ENCODE measurements at places on chromosomes 2 and 18.

DNA sequence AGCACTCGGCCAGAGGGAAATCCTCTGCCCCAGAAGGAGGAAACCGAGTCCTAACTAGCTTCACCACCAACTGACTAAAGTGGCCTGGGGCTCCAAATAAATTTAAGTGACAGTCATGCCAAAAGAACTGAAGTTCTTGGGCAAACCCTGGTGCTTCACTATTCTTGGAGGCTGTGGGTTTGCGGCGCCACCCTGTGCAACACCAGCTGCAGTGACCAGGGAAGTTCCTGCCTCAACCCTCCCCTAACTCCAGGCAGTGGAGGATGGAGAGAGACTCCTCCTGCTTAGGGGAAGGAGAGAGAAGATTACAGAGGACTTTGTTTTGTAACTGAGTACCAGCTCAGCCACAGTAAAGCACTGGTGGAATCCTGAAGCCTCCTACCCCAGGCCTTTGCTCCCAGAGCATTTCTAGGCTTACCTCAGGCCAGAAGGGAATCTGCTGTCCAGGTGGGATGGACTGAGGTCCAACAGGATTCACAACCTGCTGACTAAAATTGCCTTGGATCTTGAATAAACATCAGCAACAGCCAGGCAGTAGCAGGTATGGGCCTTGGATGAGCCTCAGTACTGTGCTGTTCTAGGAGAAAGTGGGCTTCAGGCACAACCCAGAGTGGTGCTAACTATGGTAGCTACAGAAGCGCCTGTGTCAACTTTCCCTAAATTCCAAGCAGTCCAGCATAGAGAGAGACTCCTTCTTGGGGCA is 29.4 kb upstream of the BMP10 start:
- DNase-seq, result no peak

DNA sequence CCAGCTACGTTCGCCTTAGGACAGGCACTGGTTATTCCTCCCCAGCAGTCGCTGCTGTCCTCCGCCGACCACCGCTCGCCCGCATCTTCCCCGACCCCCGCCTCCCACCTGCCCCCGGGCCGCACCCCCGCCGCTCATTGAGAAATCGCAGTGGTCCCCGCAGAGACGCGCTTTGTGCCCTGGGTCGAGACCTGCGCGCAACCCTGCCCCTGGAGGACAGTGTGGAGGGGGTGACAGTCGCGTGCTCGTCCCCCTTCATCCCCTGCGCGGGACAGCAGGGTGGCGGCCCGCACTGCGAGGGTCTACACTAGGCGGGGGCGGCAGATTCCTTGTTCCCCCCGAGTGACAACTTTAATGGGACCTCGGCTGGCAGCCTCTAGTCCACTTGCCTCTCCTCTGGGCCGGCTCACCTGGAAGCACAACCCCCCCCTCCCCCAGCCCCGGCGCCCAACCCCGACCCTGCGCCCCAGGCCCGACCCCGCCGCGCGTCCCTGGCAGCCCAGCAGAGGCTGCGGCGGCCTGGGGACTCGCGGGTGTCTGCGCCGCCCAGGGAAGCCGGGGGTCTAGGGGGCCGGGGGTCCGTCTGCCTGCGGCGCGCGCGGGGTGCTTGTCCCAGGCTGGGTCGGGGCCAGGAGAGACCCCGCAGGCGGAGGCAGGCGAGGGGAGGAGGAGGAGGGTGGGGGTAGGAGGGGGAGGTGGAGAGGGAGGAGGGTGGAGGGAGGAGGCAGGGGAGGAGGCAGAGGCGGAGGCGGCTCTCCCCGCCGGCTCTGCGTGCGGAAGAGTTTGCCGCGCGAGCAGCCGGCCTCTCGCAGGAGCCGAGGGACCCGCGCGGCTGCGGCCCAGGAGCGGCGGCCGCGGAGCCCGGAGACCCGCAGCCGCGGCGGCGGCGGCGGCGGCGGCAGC is at the start of gene NPAS2:
TSS of gene NPAS2 (plus strand) at position 770 of the 903 bp plus-strand sequence. CDS start 84,616 bp downstream, outside the sequence.
- no peak for DNase-seq

DNA sequence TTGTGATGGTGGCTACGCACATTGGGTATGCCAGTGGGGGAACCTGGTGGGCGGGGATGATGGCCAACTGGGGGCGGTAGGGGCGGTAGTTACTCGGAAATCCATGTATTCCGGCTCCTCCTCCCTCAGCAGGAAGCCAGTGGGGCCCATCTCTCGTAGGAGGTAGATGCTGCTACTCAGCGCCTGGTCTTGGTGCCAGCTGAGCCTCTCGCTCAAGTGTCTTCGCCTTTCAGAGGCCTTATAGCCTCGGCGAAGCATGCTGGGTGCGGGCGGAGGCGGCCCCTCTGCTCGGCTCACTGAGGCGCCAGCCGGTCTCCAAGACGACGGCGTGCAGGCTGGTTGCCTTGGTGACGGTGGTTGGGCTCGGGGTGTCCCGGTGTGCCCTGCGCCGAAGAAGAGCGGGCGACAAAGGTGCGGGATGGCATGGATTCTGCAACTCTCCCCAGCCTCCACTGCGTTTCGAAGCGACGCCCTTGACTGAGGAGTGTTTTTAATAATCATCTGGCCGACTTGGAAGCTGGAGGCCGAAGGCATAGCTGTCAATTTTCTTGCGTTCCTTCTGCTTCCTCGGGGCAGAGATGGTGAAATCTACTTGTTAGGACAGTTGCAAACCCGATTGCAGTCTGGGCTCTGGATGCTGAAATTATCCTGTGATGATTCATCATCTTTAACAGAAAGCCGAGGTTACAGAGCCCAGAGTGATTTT is at the start of gene ZSWIM2:
TSS of gene ZSWIM2 (minus strand) at position 298 of the 706 bp plus-strand sequence. CDS start at position 258, 40 bp downstream.
- no peak for DNase-seq

GRCh38 chr2:229174794-229175496 is 96.1 kb downstream of the PID1 start:
- no peak for DNase-seq

DNA sequence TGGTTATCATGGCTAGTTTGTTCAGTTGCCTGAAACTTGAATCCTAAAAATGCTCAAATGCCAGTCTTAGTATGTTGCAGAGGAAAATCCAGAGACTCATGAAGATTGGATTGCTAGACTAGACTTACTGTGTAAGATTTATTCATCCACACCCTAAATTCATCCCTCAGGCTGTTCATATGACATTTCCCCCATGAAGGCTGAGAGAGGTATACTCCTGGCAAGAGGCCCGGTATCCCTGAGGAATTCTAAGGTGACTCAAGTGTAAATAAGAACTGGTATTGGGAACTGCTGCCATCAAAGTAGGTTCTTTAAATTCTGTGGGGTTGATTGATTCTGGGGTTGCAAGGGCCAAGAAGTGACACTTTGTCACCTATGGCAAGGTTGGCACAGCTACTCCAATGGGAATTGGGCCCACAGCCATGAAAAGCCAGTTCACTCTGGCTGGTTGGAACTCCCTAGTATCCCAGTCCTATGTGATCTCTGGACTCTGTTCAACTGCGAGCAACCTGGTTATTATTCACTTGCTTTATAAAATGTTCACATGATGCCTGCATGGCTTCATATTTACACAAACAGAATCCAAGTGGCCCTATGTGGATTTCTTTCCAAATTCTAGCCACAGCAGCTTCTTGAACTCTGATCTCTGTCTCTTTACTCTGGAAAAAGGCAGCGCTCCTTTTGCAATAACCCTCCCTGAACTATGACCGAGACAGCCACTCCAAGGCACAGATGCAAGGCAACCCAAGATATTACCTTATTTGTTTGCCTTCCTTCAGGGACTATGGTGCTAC is 429.1 kb downstream of the CBLN2 start:
- DNase-seq, result no peak

GRCh38 chr2:108594132-108594981 is 60.1 kb downstream of the LIMS1 start:
- no peak for DNase-seq

DNA sequence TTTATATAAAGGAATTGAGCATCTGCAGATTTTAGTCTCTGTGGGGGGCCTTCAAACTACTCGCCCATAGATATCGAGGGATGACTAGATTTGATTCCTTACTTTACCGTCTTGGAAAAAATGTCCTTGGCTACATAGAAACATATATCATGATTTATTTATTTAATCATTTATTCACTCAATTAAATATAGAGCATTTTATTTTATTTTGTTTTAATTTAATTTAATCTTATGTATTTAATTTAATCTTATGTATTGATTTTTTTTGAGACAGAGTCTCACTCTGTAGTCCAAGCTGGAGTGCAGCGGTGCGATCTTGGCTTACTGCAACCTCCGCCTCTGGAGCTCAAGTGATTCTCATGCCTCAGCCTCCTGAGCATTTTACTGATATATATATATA is 105.4 kb downstream of the SCN9A start:
- no peak for DNase-seq

DNA sequence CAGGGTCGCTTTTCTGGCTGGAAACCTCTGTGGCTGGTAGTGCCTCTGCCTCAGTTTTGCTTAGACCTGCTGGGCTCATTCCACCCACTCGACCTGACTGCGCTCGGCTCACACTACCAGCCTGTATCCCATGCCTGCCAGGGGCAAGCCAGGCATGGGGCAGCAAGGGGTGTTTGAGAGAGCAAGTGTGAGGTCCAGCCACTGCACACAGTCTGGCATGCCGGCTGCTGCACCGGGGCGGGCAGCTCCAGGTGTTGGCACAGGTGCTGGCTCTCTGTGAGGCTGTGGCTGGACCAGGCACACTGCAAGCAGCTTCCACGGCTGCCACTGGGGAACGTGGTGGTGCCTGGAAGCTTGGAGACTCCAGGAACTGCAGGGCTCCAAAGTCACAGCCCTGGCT is 90.9 kb downstream of the ATAD2B start:
- DNase-seq, result no peak

DNA sequence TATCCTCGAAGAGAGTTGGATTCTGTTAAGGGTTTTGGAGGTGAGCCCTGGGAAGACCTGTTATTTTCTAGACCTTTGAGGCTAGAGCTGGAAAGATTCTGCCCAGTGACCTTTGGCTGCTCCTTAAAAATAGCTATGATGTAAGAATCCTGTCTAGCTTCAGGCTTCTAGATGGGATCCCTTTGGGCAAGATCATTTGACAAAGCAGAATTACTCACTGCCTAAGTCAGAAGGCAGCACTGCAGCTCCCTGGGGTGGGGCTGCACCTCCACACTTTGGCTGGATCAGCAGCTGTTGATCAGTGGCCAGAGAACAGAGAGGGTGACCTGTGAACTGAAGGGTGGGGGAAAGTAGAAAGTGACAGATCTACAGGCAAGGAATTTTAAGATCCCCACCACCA is 103.8 kb downstream of the ASAP2 start:
- no peak for DNase-seq

DNA sequence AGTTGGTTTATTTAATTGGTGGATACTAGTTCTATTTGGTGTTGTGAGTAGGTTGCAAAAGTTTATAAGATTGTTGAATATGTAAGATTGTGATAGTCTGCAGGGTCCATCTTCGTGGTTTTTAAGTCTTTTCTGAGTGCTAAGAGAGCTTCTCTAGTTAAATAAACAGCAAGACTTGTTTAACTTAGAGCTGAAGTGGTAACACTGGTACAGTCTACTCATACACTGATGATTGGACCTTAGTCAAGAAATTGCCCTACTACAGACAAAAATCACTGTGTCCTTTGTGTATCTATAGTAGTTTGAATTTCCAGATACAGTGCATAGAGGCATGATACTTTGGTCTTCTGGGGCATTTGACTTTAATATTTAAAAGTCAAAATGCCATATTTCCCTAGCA is 94.6 kb downstream of the PHLPP1 start:
- DNase-seq, result no peak

DNA sequence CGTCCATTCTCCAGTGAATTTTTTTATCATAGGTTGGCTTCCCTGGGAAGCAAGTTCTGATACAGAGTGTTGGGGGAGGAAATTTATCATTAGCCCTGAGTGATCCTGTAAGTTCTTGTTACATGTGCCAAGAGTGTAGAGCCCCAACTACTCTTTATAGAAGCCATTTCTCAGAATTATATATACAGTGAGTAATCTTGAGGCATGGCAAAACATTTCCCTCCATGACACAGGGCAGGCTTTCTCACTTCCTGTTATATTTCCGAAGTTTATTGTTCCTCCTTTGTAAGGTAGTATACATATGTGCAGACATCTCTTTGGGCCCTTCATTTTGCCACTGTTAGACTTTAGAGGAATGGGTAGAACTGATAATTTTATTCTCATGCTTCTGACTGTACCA is 484.7 kb upstream of the NRXN1 start:
- DNase-seq, result no peak

DNA sequence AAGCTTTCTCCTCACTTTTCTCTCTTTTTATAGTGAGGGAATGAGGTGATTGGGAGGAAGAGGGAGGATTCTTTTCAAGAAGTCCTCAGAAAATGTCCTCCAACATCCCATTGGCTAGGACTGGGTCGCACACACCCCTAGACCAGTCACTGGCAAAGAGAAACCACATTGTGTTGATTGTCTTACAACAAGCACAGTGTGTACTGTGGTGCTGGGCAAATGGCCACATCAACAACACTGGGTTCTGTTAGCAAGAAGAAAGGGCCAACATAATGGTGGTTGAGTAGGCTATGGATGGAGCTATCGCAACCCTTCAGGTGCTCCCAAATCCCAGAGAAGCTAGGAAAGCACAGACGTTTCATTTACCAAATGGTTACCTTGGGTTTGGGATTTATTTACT is 18.7 kb upstream of the PTPN4 start:
- no peak for DNase-seq

GRCh38 chr2:159753797-159754196 is 41.5 kb downstream of the MARCHF7 start:
- no peak for DNase-seq

GRCh38 chr2:118843483-118844132 is 3.8 kb downstream of the EN1 start:
- DNase-seq, result no peak

DNA sequence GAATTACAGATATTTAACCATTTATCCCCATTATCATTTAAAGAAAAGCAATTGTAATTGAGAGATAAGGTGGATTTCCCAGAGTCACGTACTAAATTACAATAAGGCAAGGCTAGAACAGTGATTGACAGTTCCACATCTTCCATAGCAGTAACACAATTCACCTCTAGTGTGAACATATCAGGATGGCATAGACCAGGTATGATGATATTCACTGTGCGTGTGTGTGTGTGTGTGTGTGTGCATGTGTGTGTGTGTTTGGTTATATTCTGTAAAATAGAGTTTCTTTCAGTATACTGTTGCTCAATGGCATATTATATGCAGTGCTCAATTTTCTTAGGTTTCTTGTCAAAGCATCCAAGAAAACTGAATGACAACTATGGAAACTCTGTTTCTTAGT is 1.7 kb downstream of the SCN2A start:
- DNase-seq, result no peak

All from stimulated activated CD4-positive, alpha-beta T cell treated with anti-CD3 and anti-CD28 coated beads, Interleukin-1b, Interleukin-23, amount 100 ng/mL, for 1 hour (primary cell).